NCI-H1092 (cell line): ENCODE measurements at places on chromosomes 7 and 10.

- DNase-seq: no peak
These were observed 94.9 kb downstream of the GFRA1 start for GRCh38 chr10:116178086-116178605.

DNA sequence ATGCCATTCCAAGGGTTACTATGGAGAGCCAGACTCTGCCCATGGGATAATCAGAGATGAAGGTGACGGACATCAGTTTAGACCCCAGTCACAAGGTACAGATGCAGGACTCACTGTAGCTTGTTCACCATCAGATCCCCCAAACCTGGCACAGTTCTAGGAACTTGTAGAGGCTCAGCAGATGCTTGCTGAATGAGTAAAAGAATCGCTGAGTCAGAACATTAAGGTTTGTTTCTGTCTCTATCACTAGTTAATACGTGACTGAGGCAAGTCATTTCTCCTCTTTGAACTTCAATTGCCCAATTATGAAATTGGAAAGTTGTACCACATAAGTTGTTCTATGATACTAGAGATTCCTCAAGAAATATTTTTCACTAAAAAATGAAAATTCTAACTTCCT, 65.1 kb downstream of the PPP1R3C start:
- DNase-seq: no peak

- DNase-seq: no peak
These were observed 61.7 kb downstream of the PWWP2B start for GRCh38 chr10:132458586-132459300.

DNA sequence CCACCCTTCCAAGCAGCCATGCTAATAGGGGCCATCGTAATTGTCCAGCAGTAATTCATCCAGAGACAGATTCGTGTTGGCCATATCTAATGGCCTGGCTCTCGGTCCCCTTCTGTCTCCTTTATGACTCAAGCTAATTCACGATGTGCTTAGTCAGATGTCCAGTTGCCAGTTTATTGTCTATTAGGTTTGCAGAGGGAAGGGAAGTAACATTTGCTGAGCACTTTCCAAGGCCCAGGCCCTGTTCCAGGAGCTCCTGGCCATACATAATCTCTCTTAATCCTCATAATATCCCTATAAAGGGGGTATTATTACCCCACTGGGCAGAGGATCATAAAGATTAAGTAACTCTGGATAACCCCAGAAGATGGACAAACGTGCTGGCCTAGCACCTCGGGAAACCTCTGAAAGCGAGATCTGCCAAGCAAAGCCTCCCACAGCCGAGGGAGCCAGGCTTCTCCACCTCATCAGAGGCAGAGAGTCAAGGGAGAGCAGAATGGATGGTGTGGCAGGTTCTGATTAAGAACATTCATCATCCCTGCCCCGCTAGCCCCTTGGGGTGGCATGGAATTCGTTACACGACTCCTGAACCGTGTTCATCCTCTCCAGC, 153.7 kb downstream of the PLXNA4 start:
- no peak for DNase-seq
